ENCODE measurements at places on chromosomes 1 and 21.
A peak's percentile ranks its signal among the peaks of the same experiment; 100 is the strongest.

- peak; percentile 15 for DNase-seq
Observed at GRCh38 chr1:47751193-47751592, 246.0 kb downstream of the TRABD2B start.

DNA sequence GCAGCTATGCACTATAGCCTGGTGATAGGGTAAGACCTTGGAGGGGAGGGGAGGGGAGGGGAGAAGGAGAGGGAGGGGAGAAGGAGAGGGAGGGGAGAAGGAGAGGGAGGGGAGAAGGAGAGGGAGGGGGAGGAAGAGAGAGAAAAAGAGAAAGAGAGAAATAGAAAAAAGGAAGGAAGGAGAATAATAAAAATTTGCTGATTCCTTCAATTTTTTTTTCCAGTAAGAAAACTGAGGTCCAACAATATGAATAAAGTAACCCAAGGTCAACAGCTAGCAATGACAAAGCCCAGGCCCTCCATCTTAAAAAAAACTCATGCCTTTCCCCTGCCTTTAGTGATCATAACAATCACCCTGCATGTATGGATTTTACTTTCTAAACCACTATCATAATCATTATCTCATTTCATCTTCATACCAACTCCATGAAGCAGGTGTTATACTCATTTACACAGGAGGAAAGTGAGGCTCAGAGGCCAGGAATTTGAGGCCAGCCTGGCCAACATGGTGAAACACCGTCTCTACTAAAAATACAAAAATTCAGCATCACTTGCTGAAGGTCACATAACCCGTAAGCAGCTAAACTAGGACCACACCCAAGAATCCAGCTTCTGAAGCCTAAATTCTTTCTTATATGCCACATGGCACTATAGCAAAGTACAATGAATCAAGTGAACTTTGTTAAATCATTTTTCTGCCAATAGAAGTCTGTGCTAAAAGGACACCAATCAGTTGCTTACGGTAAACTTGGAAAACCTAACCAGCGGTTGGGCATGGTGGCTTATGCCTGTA, 23.4 kb upstream of the BRDT start:
- no peak for DNase-seq

DNA sequence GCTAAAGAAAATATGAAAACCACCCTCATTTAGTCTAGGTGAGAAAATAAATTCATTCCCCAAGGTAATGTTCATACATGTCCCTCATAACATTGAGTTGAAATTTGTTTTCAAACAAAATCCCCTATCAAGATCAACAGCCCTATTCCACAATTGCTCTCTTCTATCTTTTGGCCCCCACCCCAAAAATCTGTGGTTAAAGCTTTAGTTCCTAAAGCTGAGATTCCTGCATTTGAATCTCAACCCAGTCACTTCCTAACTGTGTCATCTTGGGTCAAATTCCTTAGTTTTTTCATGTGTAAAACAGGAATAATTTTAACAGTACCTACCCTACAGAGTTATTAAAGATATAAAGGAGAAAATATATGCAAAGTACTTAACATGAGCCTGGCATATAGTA, 22.0 kb downstream of the KIAA0319L start:
- DNase-seq, result no peak

DNA sequence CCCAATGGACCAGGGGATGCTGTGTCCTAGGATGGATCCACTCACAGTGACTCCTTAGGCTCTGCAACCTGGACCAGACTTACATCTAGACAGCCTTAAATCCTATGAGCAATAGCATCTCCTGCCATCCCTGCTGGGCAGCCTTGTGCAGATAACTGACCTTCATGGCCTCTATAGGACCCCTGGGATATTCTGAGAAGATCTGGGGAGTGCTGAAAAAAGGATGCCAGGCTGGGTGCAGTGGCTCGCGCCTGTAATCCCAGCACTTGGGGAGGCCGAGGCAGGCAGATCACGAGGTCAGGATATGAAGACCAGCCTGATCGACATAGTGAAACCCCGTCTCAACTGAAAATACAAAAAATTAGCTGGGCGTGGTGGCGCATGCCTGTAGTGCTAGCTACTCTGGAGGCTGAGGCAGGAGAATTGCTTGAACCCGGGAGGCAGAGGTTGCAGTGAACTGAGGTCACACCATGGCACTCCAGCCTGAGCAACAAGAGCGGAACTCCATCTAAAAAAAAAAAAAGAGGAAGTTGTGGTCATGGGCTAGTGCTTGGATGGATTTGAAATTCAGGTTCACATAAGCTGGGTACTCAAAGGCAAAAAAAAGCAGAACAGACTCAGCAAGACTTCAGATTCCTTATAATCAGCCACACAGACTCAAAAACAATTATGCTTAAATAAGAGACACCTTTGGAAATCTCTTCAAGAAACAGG, 10.9 kb upstream of the SH2D1B start:
- no peak for DNase-seq

GRCh38 chr1:47444562-47445465, 7.0 kb downstream of the FOXD2 start:
- DNase-seq, result peak; percentile 38

GRCh38 chr1:45275054-45275453, 51.6 kb upstream of the HPDL start:
- DNase-seq, result no peak

DNA sequence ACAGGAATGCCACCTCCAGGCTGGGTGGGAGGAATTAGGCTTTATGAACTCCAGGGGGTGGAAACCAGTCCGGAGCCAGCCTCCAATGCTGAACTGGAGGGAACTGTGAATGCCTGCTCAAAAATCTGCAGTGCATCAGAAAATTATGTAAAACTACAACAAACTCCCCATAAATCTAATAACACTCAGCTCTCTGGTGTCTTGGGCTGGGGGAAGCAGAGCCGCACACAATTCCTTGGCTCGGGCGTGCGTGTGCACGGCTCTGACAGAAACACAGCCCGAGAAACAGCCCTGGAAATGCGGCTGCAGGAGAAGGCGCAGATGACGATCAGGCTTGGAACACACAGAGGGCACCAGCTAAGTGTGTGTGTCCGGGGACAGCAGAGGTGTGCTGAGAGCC, 127.6 kb upstream of the VAMP3 start:
- DNase-seq, result no peak

GRCh38 chr1:24921938-24922662, 8.0 kb downstream of the RUNX3 start:
- no peak for DNase-seq

- DNase-seq, result no peak
Observed at GRCh38 chr1:2939041-2939552, 82.2 kb upstream of the ACTRT2 start.

DNA sequence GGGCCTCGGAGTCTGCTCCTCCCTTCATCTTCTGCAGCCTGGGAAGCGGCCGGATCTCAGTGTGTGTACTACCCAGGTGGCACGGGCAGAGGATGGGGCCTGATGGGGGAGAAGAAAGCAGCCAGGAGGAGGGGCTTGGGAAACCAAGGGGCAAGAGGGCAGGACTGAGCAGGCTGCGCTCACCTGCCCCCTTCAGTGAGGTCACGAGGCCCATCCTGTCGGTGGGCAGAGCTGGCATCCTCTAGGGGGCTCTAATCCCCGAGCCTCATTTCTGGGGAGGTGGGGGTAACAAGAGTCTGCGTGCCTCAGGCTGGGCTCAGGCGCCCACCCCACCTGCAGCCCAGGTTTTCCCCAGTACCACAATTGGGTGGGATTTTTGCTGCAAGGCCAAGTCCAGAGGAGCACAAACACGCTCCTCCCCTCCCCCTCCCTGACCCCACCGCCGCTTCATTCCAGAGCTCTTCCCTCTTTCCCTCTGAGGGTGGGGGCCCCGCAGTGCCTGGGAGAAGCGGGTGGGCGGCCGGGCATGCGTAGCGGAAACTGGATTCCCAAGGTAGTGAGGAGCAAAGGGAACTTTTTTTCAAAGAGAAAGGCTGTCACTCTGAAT, 1.8 kb upstream of the WNT3A start:
- DNase-seq, result no peak

DNA sequence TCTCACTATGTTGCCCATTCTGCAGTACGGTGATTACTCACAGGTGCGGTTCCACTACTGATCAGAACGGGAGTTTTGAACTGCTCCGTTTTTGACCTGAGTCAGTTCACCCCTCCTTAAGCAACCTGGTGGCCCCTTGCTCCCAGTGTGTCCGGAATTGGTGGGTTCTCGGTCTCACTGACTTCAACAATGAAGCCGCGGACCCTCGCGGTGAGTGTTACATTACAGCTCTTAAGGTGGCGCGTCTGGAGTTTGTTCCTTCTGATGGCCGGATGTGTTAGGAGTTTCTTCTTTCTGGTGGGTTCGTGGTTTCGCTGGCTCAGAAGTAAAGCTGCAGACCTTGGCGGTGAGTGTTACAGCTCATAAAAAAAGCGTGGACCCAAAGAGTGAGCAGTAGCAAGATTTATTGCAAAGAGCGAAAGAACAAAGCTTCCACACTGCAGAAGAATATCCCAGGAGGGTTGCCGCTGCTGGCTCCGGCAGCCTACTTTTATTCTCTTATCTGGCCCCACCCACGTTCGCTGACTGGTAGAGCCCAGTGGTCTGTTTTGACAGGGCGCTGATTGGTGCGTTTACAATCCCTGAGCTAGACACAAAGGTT, 17.6 kb upstream of the PARP1 start:
- DNase-seq, result no peak

GRCh38 chr1:43452789-43453441, 816 bp downstream of the HYI start:
- DNase-seq, result peak; percentile 57

DNA sequence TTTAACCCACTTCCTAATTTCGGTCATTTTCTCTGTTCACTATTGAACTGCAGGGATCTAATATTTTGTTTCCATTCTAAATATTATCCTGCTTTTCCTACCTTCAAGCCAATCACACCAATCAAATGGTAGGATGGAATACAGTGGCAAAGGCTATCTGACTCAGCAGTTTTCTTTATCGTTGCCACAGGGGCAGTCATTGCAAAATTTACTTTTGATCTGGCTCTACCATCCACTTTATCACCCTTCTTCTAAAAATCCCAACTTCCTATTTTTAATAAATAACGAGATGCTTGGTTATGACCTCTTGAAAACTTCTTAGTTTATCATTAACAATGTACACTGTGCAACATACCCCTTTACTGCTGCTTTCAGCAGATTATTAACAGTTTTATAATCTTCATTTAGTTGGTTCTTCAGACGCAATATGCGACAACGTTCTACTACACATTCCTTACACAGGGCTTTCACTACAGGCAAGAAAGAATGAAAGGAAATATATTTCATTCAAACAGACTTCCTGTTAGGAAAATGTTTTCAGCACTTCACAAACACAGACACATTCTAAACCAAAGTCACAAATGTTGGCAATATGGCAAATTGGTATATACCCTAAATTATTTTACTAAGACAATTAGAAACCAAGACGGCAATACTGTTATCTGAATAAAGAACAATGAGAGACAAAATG, 52.3 kb upstream of the RAP1GAP start:
- DNase-seq, result no peak

DNA sequence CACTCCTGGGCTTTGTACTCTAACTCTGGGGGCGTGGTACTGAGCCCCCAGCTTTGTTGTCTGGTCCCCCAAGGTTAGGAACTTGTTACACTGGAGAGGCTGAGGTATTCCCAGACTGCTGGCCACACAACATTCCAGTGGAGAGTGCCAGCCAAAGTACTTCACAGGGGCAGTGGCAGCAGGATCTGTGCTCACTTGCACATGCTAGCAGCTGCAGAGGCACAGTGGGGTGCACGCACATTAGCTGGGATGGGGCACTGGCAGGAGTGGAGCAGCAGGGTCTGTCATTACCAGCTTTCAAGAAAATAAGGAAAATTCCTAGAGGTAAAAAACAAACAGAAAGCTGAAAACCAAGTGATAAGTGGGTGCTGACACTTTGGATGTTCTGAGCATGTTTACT, 31.0 kb downstream of the ZNF691 start:
- DNase-seq, result no peak

GRCh38 chr1:225655509-225656258, 2.8 kb upstream of the ENAH start:
- peak; percentile 97 for DNase-seq

DNA sequence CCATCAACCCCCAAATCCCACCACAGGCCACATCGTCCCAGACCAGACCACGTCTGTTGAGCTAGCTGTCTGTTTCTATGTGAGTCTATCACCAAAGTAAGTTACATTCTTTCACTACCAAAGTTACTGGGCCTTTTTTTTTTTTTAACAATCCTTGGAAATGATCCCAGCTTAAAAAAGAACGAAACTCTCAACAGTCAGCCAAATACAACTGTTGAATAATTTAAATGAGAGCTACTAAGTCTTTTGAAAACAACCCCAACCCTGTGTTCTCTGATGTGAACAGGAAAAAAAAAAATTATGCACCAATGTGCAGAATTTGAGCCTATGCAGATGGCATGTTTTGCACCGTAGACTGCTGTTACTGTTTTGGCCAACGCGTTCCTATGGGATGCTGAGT, 134.0 kb upstream of the ETS2 start:
- DNase-seq, result no peak

DNA sequence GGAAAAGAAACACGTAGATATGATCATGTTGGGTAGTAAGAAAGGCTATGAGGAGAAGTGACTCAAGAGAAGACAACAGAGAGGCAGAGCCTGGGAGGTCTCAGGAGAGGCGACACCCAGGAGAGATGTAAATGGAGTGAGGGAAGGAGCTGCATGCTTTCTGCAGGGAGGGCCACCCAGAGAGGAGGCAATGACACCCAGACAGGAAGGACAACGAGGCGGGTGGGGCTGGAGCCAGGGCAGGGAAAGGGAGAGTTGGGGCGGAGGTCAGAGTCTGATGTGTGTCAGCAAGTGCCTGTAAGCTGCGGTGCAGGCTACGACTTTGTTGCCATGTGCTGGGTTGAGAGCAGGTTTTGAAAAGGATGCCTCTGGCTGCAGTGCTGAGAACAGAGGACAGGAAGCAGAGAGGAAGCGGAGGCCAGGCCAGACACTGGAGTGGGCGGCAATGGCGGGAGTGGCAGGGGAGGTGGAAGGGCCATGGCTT, 31.3 kb downstream of the SLC1A7 start:
- DNase-seq, result peak; percentile 7

DNA sequence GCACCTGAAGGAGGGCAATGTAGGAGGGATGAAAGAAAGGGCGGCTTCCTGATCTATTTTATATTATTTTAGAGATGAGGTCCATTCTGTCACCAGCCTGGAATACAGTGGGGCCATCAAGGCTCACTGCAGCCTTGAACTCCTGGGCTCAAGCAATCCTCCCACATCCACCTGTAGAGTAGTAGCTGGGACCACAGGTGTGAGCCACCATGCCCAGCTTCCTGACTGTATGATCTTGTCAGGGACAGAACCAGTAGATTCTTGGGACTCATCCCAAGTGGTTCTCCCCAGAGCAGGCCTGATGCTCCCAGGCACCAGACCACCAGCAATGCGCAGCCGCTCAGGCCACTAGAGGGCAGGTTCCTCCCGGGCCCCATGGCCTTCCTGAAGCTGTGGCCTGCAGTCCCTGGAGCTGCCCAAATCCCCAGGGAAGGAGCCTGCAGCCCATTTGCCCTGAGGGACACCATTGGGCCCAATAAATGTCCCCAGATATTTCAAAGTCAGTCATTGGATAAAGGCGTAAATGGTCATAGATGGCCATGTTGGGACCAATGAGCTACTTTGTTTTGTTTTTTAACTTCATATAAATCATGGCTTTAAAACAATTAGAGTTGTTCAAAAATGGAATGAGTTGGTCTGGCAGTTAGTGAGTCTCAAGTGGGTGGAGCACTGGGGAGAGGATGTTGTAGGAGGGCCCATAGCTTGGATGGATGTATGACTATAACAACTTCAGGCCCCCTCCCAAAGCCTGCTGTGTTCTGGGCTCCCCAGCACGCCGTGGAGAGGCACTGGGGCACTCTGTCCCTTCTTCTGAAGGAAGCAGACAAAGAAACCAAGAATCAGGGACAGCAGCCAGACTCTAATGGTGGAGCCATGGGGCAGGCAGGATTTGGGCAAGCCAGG, 44.7 kb upstream of the GOLT1A start:
- peak; percentile 66 for DNase-seq

GRCh38 chr1:230632273-230632873, 9.9 kb upstream of the COG2 start:
- peak; percentile 59 for DNase-seq

Data from epithelial cell of esophagus (primary cell).